Renal cortex interstitium (tissue), 15 donors: ENCODE measurements at places on chromosomes 1 and 21. TPM values are rescaled to one million over a fixed set of nuclear protein-coding genes. Genes with fewer than 3 reads are reported as not detected.

NCMAP gene
- 0.85 TPM for polyA plus RNA-seq

CAMSAP2 gene
- 36.0 TPM for polyA plus RNA-seq

IQCC gene
- polyA plus RNA-seq = 11.0 TPM

DNA sequence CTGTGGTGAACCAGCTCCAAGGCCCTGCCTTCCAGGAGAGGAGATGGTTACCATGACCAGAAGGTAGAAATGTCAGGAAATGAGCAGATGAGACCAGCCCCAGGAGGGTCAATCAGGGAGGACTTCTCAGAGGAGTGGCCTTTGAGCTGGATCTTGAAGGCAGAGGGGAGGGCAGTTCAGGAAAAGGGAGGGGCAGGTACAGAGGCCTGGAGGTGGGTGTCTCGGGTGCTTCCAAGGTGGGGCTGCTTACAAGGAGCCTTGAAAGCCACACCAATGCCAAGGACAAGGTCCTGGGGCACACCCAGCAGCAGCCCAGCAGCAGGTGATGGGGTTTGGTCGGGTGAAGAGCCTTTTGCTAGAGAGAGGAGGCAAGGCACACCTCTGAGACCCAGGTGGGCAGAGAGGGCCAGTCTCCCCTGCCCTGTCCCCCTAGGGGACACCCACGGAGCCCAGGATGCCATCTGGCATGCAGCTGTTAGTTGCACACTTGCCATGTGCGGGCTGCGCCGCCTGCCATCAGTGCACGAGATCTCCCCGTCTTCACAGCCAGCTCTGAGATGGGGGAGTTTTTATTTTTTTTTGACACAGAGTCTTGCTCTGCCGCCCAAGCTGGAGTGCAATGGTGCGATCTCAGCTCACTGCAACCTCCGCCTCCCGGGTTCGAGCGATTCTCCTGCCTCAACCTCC lies 18.5 kb downstream of the SLC66A1 start:
- no peak for DNase-seq

DNA sequence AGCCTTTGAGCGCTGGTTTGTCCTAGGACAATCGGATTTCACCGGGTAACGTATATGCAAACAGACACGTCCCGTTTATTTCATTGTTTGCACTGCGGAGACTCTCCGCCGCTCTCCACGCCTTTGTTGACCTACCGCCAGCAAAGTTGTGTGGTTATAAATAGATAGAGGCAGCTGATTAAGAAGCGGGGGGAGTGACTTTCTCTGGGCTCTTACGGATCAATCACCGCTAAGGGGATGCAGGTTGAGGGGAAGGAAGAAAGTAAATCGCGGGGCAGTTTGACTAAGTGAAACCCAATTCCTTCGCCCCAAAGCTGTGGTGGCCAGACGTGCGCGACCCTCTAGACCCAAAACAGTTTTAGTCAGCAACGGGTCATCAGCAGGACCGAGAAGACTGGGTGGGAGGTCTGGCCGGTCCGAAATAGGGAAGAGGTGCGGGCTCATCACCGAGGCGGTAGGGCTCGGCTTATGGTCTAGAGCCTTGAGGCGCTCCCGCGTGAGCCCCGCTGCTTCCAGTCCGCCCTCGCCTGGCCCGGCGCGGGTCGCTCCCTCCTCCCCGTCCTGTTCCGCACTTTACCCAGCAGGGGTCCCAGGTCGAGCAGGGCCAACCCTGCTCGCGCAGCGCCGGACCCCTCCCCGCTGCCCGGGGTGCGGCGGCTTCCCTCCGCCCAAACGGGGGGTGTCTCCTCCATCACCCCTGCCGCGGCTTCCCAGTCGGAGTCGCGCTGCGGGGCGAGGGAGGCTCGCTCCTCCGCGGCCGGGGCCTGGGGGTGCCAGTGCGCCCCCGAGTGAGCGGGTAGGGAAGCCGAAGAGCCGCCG lies 120.8 kb upstream of the RRP15 start:
- DNase-seq = no peak

DNA sequence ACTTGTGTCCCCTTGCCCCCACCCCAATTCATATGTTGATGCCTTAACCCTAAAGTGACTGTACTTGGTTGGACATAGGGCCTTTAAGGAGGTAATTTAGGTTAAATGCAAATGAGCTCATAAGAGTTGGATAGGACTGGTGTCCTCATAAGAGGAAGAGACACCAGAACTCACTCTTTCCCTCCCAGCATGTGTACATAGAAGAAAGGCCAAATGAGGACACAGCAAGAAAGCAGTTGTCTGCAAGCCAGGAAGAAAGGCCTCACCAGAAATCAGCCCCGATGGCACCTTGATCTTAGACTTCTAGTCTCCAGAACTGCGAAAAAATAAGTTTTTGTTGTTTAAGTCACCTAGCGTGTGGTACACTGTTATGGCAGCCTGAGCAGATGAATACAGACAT lies 45.5 kb downstream of the RAB3GAP2 start:
- DNase-seq = no peak

- DNase-seq = no peak
These were observed 19.4 kb downstream of the PLEKHO1 start for GRCh38 chr1:150168960-150169601.

GRCh38 chr1:30466610-30467009 lies 256.8 kb downstream of the MATN1 start:
- DNase-seq = no peak

DNA sequence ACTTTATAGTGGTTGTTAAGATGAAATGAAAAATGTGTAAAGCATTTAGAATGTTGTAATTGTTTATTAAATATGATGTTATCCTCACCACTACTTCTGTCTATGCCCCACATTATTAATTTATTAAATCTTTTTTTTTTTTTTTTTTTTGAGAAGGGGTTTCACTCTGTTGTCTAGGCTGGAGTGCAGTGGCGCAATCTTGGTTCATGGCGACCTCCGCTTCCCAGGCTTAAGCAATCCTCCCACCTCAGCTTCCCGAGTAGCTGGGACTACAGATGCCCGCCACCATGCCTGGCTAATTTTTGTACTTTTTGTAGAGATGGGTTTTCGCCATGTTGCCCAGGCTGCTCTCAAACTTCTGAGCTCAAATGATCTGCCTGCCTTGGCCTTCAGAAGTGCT lies 7.5 kb downstream of the KCNA10 start:
- no peak for DNase-seq

- no peak for DNase-seq
These were observed 30.5 kb downstream of the FMO4 start for GRCh38 chr1:171344473-171344820.

- no peak for DNase-seq
These were observed 3.1 kb downstream of the TRAF5 start for GRCh38 chr1:211329764-211330201.
